Right lung (tissue), 10 donors: ENCODE measurements at places on chromosomes 12 and 14.
A peak's percentile ranks its signal among the peaks of the same experiment; 100 is the strongest.

- no peak for DNase-seq
Measured at GRCh38 chr14:81187832-81188522, 32.8 kb downstream of the GTF2A1 start.

- no peak for DNase-seq
Measured at GRCh38 chr12:7872566-7873319, at the start of gene SLC2A14. SLC2A14 (minus strand) TSS chr12:7872915; CDS start chr12:7869880, 3,035 bp downstream.

DNA sequence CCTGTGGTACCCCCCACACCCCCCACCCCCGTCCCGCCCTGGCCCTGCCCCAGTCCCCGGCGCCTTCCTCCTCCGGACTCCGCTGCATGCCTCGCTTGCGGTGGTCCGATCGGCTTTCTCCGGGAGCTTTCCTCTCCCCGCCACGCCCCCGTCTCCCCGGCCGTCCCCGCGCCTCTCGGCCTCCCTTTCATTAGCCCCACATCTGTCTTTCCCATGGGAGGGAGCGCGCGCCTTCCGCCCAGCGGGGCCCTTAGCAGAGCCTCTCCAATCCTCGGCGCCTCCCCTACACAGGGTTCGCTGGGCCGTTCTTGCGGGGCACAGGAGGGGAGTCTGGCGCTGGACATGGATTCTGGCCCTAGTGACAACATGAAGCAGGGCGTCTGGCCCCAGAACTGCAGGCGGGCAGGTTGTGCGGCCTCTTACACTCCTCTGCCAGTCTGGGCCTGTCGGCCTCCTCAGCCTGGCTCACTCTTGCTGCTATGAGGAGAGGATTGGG lies 1.5 kb upstream of the EFS start:
- DNase-seq = peak; percentile 86

DNA sequence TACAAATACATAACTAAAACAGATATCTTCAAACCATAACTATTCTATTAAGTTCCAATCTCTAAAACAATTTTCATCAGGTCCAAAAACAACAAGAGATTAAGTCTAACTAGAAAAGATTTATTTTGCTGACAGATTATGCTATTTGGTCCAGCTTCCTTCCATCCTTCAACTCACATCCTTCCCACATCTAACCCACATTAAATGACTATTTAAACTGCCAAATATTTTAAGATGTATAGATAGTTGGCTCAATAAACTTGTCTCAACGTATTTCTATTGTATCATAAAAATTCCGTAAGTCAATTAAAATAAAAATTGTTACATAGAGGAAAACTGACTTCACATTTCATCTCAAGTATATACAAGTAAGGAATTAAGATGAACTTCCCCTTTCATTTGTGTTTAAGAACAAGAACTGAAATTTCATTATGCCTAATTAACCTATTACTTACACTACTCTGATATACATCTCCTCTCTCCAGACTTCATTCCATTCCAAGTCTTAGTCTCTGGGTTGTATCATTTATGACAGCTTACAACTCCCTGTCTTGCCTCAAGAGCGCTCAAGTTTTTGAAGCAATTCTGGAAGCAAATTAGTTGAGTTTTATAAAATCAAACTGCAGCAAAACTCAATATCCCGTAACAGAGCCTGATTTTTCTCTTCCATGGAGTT lies 25.4 kb downstream of the PAWR start:
- no peak for DNase-seq

DNA sequence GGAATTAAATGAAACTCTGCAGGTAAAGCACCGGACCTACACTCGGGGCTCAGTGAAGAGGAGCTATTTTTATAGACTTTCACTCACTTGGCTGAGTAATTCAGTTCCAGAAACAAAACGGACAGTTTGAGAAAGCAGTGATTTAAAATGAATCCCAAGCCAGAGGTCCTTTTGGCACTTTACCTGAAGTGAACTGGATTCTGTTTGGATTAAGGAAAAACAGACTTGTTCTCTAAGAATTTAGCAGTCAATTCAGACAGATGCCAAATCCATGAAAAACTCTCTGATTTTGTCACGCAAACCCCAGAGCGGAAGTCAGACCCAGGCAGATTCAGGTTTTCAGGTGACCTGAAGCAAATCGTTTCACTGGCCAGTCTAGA lies 4.9 kb upstream of the VASH1 start:
- DNase-seq = no peak

GRCh38 chr14:70257526-70257925 lies 68.8 kb upstream of the SLC8A3 start:
- no peak for DNase-seq

DNA sequence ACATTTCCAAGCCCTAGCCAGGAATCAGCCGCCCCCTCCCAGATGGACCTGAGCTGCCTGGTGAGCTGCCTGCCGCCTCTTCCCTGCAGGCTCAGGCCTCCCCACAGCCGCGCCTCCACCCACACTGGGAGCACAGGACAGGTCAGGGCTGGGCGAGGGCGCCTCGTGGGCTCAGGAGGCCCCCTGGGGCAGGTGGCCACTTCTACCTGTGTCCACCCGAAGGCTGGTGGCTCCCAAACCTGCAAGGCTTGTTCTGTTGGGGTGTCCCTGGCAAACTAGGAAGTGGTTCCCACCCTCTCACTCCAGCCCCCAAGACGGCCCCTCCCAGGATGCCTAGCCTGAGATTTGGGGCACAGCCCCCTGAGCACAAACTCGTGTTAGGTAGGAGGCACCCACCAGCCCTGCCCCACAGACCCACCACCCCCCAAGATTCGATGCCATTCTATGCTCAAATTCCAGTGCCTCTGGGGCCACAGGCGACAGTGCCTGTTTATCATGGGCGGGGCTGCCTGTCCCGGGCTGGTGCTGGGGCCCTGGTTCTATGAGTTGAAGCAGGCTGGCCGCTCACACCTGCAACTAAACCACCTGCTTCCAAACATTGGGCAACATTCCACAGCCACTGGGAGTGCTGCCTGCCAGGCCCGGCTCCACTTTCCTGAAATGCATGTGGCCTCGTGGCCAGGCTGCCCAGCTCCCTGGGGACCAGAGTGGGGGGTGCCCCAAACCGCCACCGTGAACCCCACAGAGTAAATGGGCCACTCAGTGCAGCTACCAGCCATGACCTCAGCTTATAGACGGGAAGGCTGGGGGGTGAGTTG lies 6.8 kb downstream of the MMP17 start:
- DNase-seq = no peak

DNA sequence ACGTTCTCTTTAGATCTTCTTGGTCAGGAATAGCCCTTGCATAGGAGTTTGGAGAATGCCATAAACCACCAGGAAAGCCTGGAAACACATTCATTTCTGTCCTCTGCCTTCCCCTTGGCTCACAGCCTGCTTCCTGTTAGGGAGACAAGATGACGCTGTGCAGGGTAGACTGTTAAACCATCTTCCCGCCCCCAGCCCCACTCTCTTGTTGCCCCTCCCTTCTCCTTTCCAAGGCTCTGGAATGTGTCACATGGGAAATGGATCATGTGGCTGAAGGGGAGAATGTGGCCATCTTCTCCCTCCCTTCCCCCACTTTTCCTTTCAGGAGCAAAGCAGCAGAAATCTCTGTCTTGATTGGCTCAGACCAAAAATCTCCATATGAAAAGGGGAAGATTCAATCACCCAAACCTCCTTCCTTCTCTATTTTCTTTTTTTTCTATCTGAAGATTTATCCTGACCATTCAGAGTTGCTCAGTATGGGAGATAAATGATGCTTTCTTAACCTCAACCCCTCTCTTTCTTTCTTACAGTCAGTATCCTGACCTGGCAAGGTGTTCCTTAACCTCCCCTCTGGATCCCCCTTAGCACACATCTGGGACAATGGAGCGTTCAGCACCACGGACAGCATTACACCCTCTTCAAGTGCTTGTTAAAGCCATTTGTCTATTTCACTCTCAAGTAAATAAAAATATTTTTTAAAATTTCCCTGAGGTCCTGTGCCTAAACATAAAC lies 11.4 kb downstream of the GPR19 start:
- DNase-seq = peak; percentile 30

- peak; percentile 28 for DNase-seq
Measured at GRCh38 chr12:109277899-109278762, 31.0 kb downstream of the FOXN4 start.

- DNase-seq = no peak
Measured at GRCh38 chr14:92786427-92786756, 7.7 kb upstream of the GOLGA5 start.

- DNase-seq = peak; percentile 74
Measured at GRCh38 chr12:95117178-95117599, 43.8 kb upstream of the NR2C1 start.

GRCh38 chr12:47504775-47505446 lies 200.9 kb downstream of the RPAP3 start:
- no peak for DNase-seq

DNA sequence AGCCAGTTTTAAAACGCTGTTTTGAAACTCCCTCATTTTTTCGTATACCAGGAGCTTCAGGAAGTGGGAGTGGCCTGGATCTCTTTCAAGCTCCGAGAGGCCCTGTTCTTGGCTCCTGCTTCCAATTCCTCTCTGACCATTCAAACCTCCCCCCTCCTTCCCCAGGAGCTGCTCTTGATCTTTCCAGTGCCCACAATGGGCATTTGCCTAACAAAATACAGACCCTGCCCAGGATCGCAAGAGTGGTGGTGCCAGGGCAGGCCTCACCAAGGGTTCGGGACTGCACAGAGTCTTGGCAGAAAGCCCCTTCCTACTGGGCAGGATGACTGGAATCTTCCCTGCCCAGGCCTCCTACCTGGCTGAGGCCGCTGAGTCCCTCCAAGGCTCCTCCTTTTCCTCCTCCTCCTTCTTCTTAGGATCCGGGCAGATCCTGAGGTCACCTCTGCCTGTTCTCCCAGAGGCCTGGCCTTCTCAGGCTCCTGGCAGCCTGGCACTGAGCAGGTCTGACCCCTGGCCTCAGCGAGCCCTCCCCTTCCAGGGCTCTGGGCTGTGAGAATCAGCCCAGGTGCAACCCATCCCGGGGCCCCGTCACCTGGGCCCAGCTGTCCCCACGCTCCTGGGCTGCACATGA lies 46.9 kb upstream of the NOS1 start:
- peak; percentile 79 for DNase-seq

GRCh38 chr14:64726585-64726890 lies 22.3 kb downstream of the PLEKHG3 start:
- no peak for DNase-seq

DNA sequence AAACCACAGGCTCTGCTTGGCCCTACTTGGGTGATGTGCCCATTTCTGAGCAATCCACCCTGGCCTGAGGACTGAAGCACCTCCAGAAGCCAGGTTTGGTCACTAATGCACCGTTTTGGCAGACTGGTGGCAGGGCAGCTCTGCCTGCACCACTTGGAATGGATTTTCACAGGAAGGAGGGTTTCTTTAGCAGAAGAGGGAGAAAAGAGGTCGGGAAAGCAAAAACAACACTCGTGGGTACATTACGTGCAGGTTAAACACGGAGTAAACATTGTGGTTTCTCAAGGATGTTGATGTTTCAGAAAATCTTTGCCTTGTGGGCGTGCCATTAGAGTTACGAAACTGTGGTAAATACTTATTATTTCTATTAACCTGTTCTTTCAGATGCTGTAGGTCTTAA lies 70.8 kb downstream of the KCNA5 start:
- peak; percentile 6 for DNase-seq

- DNase-seq = no peak
Measured at GRCh38 chr12:118356809-118357256, 15.9 kb downstream of the TAOK3 start.

GRCh38 chr12:67430708-67431335 lies 161.7 kb downstream of the CAND1 start:
- DNase-seq = peak; percentile 95

DNA sequence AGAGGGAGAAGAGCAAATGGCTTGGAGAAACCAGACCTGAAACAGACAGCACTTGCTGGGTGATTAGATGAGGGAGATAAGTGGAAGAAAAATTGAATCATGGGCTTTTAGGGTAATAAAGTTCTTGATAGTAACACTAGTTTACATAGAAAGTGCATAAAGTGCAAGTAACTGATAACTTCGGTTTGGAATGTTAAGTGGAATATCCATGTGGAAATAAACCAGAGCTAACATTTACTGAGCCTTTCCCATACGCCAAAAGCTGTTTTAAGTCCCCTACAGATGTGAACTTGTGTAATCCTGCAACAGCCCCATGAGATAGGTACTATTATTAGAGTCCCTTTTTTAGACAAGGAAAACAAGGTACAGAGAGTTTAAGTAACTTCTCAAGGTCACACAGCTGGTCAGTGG lies 77.1 kb upstream of the NUDT4 start:
- no peak for DNase-seq

GRCh38 chr12:102990419-102990818 lies 32.9 kb downstream of the ASCL1 start:
- no peak for DNase-seq

DNA sequence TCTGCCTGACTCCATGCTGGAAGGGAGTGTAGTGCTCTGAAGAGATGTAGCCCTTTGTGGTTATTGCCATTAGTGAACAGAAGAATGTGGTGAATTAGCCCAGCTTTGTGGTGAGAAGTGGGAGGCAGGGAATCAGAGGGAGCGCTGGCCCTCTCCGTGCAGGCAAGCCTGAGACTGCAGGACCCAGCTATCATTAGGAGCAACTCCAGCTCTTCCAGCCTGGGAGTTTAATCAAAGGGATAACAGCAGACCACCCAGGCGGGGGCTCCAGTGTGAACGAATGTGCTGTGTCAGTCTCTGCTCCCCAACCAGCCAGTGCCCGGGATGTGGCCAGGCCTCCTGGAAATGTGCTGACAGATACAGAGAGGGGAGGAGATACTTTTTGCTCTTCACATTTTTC lies 142.7 kb downstream of the TTLL5 start:
- DNase-seq = peak; percentile 48

- no peak for DNase-seq
Measured at GRCh38 chr14:102622262-102622885, 29.9 kb downstream of the RCOR1 start.

DNA sequence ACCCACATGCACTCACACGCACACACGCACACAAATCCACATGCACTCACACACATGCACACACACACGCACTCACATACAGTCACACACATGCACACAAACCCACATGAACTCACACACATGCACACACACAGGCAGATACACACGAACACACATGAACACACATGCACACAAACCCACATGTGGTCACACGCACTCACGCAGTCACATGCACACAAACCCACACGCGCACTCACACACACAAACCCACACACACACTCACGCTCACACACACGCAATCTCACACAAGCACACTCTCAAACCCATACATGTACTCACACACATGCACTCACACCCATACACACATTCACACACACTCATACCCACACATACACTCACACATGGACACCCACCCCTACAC lies 61.5 kb downstream of the GALNT9 start:
- DNase-seq = no peak

DNA sequence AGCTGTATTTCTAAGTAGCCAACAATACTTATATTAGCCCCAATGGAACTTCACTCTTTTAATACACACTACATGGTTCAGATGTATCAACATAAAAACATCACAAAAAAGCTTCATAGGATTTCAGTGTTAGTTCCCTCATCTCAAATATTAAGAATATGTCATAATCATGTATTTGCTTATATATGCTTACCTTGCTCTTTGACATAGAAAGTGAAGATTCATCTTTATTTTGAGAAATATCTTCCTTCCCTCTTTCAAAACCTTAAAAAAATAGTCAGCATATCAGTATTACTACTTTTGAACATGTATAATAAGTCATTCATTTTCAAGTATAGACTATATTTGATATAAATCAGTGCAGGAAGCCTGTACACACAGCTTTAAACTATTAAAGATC lies 62.2 kb upstream of the BBS10 start:
- DNase-seq = no peak

GRCh38 chr12:31991146-31991545 lies 31.9 kb downstream of the RESF1 start:
- DNase-seq = no peak
